H4 (cell line): ENCODE measurements at places on chromosomes 13 and 19.
A peak's percentile ranks its signal among the peaks of the same experiment; 100 is the strongest.

- peak; percentile 33 for DNase-seq
Measured at GRCh38 chr13:97125810-97126738, 96.1 kb upstream of the MBNL2 start.

GRCh38 chr19:8269724-8270123 lies 38.4 kb downstream of the CD320 start:
- no peak for DNase-seq

DNA sequence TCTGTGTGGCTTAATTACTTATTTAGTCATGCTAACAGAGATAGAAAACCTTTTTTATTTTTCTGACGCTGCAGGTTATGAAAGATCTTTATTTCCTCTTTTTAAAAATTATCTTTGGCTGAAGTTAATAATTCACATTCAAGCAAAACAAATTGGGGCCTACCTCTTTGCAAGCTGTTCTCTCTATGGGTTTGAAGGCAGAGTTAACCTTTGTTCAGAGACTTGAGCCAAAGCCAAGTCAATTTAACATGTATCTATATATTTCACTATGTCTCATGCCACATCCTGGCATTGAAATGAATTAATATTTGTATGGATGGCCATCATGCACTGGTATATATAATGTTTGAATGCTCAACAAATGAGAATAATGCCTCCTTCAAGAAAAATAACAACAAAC lies 677.3 kb upstream of the GPC6 start:
- no peak for DNase-seq

- no peak for DNase-seq
Measured at GRCh38 chr13:110815471-110816204, 99.2 kb downstream of the ANKRD10 start.

DNA sequence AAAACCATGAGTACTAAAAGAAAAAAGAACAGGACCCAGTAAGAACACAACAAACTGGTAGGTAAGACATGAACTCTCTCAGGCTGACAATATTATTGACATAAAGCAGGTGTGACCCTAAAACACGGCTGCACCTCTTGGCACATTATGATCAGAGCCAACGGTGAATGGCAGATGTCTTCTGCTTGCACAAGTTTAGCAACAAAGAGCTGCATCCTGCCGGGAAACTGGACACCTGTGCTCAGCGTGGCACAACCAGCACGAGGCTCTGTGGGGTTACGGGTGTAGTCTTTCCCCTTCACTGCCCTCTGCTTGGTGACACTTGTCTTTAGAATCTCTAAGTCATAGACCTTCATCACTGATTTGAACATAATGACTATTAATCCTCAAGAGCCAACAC lies 97.9 kb downstream of the DOCK9 start:
- no peak for DNase-seq

GRCh38 chr19:29873024-29873800 lies 61.4 kb downstream of the CCNE1 start:
- DNase-seq: no peak

DNA sequence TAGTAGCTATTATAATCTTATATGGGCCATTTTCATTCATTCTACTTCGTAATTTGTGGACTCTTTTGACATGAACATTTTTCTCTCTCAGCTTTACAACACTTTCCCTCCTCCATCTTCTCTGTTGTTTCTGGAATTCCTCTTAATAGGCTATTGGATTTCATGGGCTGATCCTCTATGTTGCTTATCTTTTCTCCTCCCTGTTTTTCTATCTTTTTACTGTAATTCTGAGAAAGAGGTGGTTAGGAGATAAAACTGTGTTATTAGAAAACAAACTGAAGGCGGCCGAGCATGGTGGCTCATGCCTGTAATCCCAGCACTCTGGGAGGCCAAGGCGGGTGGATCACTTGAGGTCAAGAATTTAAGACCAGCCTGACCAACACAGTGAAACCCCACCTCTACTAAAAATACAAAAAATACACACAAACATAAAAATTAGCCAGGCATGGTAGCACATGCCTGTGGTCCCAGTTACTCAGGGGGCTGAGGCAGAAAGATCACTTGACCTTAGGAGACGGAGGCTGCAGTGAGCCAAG lies 188.1 kb downstream of the UGGT2 start:
- no peak for DNase-seq

DNA sequence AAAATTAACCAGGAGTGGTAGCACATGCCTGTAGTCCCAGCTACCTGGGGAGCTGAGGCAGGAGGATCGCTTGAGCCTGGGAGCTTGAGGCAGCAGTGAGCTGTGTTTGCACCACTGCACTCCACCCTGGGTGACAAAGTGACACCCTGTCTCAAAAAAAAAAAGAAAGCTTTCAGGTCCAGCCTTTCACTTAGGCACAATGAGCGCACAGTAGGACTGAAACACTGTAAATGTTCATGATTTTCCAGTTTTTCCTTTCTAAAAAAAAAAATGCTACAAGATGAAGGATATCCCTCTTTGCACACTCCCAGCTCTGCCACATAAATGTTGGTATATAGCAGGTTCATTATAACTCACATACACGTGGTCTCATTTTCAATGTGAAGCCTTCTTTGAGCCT lies 17.9 kb downstream of the ZNF114 start:
- DNase-seq: no peak

DNA sequence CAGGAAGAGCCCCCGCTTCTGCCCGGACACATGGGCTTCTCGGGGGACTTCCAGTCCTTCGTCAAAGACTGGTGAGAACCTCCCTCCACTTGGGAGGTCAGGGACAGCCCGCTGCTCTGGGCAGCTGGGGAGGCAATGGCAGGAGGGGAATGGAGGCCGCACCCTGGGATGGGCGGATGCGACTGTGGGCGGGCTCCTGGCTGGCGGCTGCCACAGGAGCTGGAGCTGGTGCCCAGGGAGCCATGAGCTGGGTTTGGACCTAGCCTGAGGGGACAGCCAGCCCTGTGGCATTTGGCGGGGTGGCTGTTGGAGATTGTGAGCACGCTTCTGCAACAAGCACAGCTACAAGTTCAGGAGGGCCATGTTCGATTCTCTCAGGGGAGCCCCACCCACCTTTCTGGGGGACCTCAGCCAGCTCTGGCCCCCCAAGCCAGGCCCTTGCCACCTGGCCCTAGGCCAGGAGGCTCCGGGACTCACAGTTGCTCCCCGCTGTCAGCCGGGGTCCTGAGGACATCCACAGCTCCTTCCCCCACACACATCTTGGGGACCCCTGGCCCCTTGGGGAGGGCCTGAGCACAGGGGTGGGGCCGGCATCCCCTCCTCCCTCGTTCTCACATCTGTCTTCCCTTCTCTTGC lies 3.0 kb upstream of the TGFBR3L start:
- DNase-seq: no peak

- no peak for DNase-seq
Measured at GRCh38 chr13:102550507-102550906, 46.3 kb upstream of the TPP2 start.

- DNase-seq: no peak
Measured at GRCh38 chr19:35714601-35715354, 3.0 kb upstream of the KMT2B start.

GRCh38 chr19:55535965-55536350 lies 975 bp downstream of the SBK2 start:
- no peak for DNase-seq

DNA sequence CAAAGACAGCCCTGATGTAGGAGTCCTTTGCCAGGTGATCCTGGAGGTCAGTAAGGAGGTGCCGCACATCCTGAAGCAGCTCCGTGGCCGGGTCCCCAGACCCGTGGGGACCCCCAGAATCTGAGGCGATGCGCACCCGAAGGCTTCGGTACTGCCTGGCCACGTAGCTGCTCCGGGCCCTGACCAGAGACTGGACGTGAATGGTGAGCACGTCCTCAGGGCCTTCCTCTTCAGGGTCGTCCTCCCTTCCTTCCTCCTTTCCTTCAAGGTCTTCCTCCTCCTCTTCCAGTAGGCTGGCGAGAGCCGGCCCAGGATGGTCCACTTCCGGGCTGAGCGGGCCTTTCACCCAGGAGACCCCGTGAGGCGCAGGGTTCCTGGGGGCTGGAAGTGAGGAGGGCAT lies 7.5 kb downstream of the RINL start:
- DNase-seq: no peak

DNA sequence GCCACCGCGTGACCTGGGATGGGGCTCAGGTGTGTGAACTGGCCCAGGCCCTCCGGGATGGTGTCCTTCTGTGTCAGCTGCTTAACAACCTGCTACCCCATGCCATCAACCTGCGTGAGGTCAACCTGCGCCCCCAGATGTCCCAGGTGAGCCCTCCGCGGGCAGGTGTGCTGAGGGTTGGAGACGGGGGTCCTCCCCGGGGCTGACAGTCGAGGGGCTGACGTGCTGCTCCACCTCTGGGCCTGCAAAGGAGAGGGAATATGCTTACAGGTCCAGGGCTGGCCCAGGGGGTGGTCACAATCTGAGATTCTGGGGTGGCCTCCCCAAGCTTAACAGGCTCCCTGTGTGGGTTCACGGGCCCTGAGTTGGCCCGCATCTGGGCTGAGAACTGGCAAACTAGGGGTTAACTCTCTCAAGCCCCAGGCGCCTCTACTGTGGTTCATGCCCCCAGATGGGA lies 386 bp downstream of the VAV1 start:
- no peak for DNase-seq

- no peak for DNase-seq
Measured at GRCh38 chr19:32581705-32582179, 752 bp downstream of the PDCD5 start.

- no peak for DNase-seq
Measured at GRCh38 chr19:18122860-18123795, 25.6 kb downstream of the MAST3 start.

- DNase-seq: no peak
Measured at GRCh38 chr13:113413178-113413897, 40.0 kb downstream of the ADPRHL1 start.

- DNase-seq: no peak
Measured at GRCh38 chr19:5143471-5144411, 174.8 kb downstream of the KDM4B start.

DNA sequence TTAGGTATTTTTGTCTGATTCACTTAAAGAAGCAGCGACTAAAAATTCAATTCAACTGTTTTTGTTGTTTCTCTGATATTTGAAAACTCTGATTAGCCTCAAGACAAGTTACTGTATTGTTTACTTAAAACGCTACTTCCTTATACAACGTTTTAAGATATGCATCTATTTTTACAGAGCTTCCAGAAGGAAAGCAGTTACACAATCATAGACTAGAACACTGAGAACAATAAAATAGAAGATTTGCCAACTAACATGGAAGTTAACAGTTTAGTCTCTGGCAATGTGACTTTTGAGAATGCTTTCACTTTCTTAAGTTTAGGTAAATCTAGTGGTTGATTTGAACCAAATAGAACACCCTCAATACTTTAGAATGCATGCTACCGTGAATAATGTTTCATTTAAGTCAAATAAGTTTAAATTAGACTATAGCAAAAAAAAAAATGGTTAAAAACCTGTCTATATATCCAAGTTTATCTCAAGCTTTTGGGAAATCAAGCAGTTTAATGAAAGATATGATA lies 614.8 kb downstream of the DACH1 start:
- DNase-seq: peak; percentile 30

- no peak for DNase-seq
Measured at GRCh38 chr13:109480011-109480955, 306.1 kb downstream of the IRS2 start.

- no peak for DNase-seq
Measured at GRCh38 chr19:39318071-39318470, 2.6 kb downstream of the LRFN1 start.

DNA sequence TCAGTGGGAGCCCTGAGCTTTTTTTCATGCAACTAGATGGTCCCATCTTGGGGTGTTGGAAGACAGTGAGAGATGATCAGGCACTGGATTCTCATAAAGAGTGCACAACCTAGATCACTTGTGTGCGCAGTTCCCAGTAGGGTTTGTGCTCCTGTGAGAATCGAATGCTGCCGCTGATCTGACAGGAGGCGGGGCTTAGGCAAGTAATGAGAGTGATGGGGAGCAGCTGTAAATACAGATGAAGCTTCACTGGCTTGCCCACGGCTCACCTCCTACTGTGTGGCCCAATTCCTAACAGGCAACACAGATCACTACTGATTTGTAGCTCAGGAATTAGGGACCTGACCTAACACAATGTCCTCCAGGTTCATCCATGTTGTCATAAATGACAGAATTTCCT lies 43.6 kb upstream of the UBAC2 start:
- no peak for DNase-seq

GRCh38 chr13:99123101-99124045 lies 77.3 kb upstream of the UBAC2 start:
- peak; percentile 13 for DNase-seq

DNA sequence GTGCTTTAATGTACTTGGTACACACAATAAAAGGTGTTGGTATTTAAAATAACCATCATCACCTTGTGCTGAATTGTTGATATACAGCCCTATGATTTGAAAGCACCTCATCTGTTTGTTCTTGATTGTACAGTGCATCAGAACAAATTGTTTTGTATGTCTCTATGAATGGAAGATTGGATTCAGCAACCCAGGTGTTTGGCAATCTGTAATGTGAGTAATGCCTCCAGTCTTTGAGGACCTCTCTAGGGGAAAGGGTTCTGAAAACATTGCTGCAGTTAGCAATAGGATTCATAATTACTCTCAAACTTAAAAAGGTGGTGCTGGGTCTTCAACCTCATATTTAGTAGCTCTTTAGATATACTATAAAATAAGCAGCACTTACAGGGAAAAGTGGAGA lies 341.8 kb downstream of the OXGR1 start:
- DNase-seq: no peak

DNA sequence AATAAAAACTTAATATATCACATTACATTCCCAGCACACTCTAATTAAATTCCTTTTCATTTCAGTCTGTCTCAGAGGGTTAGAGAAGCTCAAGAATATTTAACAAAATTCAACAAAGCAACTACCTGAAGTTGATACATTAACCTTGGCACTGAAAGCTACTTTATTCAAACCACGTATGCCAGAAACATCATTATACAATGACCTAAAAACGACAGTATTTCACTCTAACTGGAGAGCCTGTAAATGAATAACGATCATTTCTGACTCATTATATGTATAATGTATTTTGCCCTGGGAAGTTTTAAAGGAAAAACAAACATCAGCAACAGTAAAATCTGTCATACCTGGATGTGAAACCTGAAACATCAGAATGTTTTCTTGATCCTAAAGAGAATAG lies 270.1 kb downstream of the SLITRK5 start:
- DNase-seq: no peak

DNA sequence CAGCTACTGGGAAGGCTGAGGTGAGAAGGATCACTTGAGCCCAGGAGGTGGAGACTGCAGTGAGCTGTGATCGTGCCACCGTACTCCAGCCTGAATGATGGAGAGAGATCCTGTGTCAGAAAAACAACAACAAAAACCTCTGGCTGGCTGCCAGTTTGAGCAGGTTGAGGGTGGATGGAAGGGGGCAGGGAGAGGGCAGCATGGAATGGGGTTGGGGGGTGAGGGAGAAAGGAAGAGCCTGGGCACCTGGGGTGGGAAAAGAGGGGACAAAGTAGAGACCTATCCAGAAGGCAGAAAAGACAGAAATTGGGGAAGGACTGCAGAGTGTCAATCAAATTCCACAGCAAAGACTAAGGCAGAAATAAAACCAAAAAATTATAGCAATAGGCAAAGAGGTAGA lies 4.7 kb downstream of the SLC1A5 start:
- no peak for DNase-seq

- DNase-seq: no peak
Measured at GRCh38 chr19:395467-395866, 13.5 kb downstream of the C2CD4C start.

GRCh38 chr13:111201304-111201940 lies 86.3 kb downstream of the ARHGEF7 start:
- no peak for DNase-seq

GRCh38 chr13:49455007-49455398 lies 10.9 kb downstream of the SETDB2 start:
- DNase-seq: no peak
